ENCODE measurements at places on chromosomes 13 and 19.

DNA sequence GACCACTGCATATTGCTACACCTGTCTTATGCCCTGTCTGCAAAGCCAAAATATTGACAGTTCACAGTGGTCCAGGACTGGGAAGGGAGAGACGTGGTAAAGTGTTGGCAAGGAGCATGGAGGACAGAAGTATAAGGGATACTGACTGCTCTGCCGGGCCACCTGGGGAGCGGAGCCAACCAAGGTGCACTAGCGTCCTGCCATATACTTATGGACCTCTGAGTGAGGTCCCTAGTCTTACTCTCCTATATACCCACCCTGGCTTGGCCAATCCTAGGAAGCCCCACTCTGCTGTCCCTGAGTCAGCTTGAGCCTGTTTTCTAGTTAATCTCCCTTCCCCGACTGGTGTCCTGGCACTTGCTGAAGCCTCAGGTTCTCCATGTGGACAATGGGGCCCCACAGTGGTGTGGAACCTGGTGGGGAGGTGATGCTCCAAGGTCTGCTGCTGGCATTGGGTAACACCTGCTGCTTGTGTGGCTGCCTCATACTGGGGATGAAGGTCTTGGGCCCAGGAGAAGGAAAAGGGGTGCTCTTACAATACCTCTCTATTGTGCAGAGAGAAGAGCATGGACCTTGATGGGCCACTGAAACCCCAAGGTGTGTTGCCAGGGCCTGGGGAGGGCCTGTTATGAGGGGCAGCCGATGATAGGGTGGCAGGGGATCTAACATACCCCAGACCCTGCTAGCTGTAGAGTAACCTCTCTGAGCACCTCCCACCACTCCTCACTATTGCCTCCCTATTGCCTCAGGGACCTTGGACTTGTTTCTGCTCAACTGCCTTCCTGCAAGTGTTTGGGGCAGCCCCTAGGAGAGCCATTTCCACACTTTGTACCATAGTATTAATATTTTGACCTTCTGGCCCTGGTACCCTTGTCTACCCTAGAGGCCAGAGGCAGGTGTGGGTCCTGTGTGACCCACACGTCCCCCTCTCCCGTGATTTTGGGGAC lies 6.7 kb upstream of the TRIM28 start:
- DNase-seq, result no peak

GRCh38 chr19:39765091-39766076 lies 13.3 kb upstream of the LEUTX start:
- no peak for DNase-seq

- no peak for DNase-seq
These were observed 51.8 kb upstream of the FREM2 start for GRCh38 chr13:38635030-38635429.

GRCh38 chr13:37486171-37486681 lies 112.3 kb downstream of the POSTN start:
- DNase-seq, result no peak

GRCh38 chr19:10895920-10896319 lies 24.6 kb downstream of the CARM1 start:
- no peak for DNase-seq

DNA sequence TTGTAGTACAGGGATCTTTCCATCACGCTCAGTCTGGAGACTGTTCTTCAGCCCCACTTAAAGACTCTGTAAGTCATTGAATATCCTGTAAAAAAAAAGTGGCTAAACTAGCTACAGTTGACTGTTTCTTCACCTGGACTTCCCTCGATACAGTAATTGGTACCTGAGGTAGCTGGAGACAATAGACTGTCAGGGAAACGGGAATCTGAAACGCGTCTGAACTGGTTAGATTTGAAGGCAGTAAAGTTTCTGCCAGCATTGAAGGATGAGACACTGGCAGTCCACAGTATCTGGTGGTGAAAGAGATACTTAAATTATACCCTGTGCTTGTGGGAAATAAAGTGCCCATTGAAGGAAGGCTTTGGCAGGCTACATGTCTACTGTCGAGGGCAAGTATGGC lies 550.5 kb downstream of the IRS2 start:
- DNase-seq, result no peak

DNA sequence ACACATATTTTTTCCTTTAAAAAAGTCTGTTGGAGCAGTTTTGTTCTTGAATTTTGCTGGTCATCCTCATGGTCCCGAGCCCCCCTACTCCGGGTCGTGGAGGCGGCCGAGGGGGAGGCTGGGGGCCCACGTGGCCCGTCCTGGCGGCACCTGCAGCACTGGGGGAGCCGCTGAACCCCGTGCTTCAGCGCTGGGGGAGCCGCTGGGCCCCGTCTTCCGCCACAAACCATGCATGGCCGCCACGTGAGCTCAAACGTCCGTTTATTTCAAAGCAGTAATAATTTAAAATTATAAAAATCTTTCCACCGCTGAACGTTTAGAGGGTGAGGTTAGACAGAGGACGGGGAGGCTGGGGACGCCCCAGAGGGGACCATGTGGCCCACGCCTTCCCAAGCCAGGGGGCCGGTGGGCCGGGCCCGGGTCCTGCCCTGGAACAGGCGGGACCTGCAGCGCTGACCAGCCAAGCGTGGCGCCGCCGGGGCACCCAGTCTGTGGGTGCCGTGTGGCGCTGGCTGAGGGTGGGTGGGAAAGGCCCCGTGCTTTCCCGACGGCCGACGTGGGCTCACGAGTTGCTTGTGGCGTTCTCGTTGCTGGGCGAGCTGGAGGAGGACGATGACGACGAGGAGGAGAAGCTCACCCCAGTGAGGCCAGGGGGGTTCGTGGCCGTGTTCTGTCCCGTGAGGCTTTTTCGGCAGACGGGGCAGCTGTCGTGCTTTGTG lies 8.0 kb downstream of the FGF22 start:
- no peak for DNase-seq

- DNase-seq, result no peak
These were observed 111.6 kb downstream of the NHLRC3 start for GRCh38 chr13:39149896-39150295.

GRCh38 chr19:32173836-32174235 lies 171.6 kb upstream of the ZNF507 start:
- DNase-seq, result no peak

GRCh38 chr13:76307142-76307541 lies 579.1 kb downstream of the KCTD12 start:
- no peak for DNase-seq

GRCh38 chr13:25827831-25828465 lies 223.9 kb downstream of the SHISA2 start:
- no peak for DNase-seq

DNA sequence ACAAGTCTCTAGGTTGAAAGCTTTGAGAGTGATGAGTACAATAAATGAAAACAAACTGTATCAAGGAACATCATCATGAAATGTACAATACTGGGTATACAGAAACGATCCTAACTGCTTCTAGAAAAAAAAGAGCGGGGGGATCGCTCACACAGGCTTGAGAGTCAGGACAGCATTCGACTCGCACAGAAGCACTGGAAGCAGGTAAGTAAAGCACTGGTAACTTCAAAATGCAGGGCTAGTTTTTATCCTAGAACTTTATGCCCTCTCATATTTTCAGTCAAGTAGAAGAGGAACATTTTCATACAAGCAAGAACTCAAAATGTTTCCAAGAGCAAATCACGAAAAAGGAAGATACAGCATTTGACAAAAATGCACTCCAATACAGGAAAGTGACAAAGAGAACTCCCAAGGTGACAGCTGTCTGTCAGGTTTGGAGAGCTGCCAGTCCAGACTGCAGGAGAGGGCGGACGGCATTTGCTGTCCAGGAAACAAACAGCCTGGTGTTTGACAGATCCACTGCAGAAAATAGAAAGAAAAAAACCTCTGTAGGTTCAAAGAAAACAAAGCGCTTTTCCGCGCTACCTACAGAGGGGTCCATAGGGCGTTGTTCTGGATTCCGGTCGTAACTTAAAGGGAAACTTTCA lies 58.2 kb upstream of the XPO4 start:
- DNase-seq, result no peak

DNA sequence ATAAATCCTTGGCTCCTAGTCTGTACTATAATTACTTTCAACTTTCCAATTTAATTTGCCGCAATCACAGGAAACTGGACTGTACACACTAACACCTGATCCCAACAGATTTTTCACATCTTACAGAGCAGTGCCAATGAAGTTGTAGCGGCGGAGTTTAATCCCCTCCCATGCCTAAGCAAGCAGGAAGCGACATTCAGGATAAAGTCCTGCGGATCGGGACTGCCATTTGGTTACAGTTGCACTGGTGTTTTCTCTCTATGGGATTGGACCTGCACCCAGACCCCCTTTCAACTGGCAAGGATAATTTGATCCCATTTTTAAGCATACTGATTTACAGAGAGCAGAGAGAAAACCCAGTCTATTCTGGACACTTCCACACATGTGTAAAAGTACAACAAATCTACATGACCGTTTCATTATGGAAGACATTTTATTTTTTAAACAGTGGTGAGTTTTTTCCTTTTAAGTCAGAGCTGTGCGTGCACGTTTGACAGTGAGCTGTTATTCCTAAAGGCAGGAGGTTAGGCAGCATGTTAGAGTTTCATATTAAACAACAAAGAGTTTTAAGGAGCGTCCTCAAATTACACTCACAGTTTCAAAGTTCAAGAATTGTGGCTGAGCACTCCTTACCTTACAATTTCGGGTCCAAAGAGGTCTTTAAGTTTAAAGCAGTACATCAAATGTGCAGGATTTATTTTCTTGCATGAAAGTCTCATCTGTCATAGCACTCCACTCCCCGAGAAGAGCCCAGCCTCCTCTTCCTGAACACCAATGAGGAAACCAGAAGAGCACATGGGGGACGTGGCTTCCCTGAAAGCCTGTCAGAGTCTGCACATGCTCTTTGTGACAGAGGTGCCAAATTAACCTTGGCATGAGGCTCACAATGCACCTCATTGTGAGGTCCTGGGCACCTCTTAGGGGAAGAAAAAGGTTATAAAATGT lies 141.6 kb upstream of the RFC3 start:
- no peak for DNase-seq

- no peak for DNase-seq
These were observed 698.0 kb downstream of the PCDH9 start for GRCh38 chr13:66532146-66532545.

GRCh38 chr13:50162001-50162400 lies 146.8 kb downstream of the KCNRG start:
- no peak for DNase-seq

DNA sequence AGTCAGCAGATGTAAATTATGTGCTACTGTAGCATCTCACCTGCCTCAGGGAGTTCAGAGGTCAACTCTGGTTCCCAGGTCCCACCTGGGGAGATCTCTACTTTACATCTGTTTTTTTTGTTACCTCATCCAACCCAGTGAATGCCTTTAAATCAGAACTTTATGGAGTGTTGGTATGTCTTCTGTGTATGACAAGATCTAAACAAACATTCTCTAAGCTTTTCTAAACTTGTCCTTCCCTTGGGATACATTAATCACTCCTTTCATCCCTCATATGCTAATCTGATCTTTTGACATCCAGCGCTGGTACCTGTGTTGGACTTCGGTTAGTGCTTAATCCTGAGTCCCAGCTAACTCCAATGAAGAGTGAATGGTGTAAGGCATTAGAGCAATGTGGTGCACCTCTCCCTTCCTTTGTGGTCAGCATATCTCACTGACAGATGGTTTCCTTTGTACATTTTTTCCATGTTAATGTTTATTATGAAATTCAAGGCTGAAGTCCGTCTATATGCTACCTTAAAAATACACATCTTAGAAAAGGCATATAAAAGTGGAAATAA lies 213.4 kb downstream of the ABCC4 start:
- no peak for DNase-seq

DNA sequence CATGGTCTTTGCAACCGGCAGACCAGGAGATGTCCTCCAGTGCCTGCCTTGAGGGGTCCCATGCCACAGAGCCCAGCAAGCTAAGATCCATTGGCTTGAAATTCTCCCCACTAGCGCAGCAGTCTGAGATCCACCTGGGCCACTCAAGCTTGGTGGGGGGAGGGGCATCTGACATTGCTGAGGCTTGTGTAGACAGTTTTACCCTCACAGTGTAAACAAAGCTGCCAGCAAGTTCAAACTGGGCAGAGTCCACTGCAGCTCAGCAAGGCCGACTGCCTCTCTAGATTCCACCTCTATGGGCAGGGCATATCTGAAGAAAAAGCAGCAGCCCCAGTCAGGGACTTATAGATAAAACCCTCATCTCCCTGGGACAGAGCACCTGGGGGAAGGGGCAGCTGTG lies 32.0 kb upstream of the ITM2B start:
- no peak for DNase-seq

DNA sequence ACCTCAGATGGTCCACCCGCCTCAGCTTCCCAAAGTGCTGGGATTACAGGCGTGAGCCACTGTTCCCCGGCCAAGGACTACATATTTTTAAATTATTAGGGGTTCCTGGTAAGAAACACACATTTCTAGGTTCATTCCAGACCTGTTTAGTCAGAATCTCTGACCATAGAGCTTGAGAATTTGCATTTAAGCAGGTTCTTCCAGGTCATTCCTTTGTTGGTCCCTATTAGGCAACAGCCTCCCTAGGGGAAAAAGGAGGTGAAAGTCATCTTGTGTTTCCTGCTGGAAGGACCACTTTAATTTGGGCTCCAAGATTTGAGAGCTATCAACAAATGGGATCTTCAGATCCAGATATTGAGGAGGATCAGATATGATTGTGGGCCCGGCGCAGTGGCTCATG lies 16.3 kb downstream of the S1PR2 start:
- no peak for DNase-seq

GRCh38 chr19:49157445-49158224 lies at the start of gene TRPM4:
TSS of gene TRPM4 (plus strand) at chr19:49157792. CDS start at chr19:49157867, 75 bp downstream.
- no peak for DNase-seq

Data from GOT3 (cell line).